ENCODE measurements at places on chromosomes 7 and 10. TPM values are rescaled to one million over a fixed set of nuclear protein-coding genes. Genes with fewer than 3 reads are reported as not detected.

Gene TMEM176B
- total RNA-seq = not detected

Gene TRPV5
- not detected for total RNA-seq

Gene GCK
- total RNA-seq = not detected

Gene ASIC3
- total RNA-seq = 0.14 TPM

Gene CREB5
- total RNA-seq = 3.8 TPM

Data from airway epithelial cell (primary cell).